ENCODE measurements at places on chromosomes 12 and 14. TPM values are rescaled to one million over a fixed set of nuclear protein-coding genes. Genes with fewer than 3 reads are reported as not detected.

- DNase-seq, result no peak
Measured at GRCh38 chr14:104596927-104597351, 7.6 kb downstream of the TMEM179 start.

DNA sequence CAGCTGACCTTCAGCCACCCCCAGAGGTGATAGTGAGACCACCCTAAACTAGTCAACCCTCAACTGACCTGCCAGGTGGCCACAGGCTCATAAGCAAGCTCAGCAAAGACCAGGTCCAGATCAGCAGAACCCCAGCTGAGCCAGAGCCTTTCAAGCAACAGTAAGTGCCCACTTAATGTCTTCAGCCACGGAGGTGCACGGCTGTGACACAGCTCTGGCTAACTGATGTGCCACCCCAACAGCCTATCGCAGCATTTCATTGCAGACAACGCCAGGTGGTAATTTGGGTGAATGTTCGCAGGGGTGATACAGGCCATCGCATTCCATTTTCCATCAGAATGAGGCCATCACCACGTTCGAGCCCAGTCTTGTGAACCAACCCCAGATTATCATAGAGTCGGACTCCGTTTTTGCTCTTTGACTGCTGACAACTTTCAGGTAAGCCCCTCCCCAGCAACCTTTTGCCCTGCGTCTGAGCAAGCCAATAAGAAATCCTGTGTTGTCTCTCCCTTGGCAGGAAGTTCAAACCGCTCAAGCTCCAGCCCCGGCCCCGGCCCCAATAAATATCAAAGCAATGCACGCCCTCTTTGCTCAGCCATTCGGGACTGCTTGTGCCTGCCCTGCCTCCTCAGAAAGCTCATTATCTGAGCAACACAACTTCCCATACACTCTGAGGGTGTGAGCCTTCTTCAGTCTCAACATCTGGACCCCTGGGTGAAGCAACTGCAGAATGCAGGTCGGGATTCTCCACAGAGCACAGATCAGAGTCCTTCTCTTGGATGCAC, 44.4 kb downstream of the JAG2 start:
- no peak for DNase-seq

ATF1 gene
- 51.3 TPM for total RNA-seq

GPR132 gene
- total RNA-seq, result 38.2 TPM

C12orf60 gene
- total RNA-seq, result 1.7 TPM

GRCh38 chr14:105281371-105282097, 19.3 kb downstream of the BRF1 start:
- DNase-seq, result no peak

- DNase-seq, result no peak
Measured at GRCh38 chr12:77861317-77861716, 30.6 kb downstream of the NAV3 start.

DNA sequence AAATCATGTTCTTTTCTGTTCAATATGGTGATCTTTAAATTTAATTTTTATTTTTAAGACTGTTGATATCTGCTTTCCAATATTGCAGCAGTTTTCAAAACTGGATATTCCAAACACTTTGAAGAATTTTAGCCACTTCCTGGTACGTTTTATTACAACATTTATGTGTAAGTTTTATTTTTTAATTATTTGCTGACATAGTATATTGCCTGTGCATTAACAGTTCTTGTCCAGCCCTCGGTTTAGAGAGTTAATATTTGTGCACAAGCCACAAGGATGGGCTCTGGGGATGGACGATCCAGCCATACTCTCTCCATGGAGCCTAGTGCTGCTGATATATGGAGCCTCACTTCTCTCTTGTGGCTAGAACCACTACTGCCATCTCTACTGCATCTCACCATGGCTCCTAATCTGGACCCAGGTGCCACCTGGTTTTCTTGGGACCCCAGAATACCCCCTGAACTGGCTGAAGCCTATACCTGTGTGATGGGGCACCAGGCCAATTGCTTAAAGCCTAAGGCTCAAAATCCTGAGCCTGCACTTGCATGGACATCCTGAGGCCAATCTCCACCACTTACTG, 262.5 kb downstream of the RASSF9 start:
- DNase-seq, result no peak

DNA sequence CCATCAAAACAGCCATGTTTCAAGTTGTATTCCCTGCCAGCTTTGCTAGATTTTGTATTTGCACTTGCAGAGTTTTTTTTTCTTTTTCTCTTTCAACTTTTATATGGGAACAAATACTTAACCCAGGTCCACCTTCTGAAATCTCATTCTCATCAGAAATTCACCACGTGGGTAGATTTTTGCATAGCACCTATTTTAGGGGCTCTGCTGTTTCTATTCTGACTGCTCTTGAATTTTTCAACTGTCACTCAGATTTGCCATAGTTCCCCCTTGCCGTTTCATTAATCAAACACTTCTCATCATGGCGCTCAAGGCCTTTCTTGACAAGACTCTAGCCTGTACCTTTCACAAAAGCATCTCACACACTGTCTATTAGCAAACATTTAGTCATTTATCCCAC, 767.2 kb downstream of the VRK1 start:
- DNase-seq, result no peak

SLC17A8 gene
- not detected for total RNA-seq

- DNase-seq, result no peak
Measured at GRCh38 chr14:87698481-87698880, 294.5 kb downstream of the GALC start.

RNF31 gene
- 95.4 TPM for total RNA-seq
